T1000 (cell line): ENCODE measurements at places on chromosomes 6 and 20.

DNA sequence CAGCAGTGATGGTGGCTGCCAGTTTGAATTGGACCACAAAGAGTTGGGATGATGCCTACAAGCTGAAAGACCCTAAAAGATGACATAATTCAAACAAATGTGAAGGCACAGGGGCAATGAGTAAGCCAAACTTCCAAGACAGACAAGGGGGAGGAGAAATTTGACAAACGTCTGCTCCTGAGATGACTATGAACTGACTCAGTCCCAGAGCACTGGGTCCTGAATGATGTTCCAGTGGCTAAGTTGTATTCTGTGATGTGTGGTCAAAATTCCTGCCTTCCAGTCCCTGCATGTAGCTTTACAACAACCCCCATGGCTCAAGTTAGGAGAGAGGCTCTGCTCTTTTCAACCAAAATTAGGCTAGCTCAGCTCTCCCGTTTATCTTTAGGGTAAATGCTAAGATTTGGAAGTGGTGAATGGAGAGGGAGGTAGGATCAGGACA lies 86.1 kb upstream of the SIRPA start:
- DNase-seq: peak; percentile 29

DNA sequence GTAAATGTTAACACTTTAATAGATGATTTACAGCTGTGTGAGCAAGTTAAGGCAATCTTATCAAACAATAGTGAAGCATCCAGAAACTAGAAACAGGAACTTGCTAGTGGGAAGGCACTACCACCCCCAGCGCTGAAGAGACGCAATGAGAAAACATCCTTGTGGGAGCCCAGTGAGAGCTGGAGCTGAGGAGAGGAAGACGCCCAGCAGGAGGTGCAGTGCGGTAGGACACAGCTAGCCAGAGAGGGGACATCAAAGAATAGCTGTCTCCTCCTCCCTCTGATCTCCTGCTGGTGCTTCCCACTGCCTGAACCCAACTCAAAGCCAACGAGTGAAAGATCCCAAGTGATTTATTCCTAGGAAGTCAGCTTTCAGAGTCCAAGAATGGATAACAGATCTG lies 140.3 kb downstream of the COL12A1 start:
- DNase-seq: no peak

DNA sequence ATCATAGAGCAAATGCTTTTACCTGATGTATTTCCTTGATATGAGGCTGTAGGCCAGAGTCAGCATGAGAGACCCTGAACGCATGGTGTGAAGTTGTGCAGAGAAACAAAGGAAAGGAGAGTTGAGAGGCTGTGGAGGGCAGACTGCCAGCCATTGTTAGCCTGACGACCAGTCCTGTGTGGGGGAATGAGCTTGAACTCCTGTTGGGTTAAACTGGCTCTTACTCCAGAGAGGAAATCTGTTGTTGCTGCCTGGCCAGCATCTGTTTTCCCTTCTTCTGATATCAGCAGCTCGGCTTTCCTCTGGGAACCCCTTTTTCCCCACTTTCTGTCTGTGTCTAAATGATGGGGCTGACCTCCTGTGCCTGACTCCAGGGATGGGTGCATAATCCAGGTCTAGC lies 158.2 kb upstream of the ZFP64 start:
- DNase-seq: no peak

DNA sequence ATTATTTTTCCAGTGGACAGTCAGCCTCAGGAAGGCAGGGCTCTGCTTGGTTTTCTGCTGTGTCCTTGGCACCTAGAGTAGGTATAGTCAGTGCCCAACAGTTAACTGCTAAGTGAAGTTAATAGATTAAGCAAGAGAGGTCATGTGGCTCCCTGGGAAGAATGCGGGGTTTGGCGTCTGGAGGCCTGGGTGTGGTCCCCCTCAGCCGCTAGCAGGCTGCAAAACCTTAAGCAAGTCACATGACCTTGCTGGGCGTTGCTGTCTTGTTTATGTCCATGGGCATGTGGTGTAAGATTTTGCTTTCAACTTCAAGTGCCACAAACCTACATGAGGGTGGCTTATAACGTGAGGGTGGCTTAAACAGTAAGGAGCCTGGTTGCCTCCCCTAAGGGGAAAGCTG lies 75.5 kb upstream of the SCP2D1 start:
- DNase-seq: no peak

DNA sequence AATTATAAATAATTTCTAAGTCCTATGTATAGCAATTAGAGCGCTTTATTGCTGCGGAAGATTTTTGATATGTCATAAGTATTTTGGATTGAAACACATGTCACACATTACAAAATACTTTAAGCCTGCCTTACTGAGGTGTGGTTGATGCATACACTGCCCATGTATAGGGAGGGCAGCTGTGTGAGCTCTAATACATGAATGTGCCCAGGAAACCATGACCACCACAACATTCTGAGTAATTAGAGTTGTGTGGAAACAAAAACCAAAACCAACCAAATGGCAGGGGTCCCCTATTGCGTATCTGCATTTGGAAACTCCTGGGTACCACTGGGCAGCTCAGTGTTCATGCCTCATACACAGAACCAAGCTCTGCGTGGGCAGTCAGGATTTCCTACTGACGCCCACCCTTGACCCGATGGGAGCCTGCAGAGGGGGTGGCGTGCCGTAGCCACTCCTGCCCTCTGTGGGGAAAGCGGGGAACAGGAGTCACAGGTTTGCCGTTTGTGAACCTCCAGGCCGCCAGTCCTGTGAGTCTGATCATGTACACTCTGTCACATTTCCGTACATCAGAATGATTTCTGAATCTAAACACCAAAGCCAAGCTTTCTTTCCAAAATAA lies 50.9 kb upstream of the PDE10A start:
- DNase-seq: no peak

DNA sequence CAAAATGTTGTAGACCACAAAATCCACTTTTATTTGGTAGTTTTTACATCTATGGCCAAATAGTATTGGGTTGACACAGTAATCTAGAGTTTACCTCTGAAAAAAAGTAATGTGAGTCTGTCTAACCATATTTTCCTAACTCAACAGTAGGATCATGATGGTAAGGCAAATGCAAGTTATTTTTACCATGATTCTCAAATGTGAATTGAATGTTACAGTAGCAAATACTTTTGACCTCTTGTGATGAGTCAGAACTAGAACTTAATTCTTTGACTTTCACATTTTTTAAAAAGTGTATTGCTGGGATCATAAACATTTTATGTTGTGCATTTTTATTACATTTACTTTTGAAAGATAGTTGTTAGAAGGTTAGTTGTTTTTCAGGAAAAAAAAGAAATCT lies 22.0 kb downstream of the RNF146 start:
- DNase-seq: no peak

DNA sequence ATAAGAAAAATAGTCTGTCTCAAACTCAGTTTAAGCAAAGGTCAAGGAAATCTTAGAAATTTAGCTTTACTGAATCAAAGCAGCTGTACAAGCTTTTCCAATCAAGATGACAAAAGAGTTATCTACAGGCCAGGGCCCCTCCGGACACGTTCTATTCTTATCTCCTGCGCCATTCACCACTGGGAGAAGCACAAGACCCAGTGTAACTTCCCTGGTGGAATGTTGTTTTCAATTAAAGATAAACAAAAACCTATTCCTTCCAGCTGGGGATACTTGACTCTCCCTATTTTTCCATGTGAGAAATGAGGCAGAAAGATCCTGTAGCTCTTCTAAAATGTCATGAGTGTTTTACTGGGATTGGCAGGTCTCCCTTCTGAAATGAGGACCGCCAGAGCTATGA lies 123.3 kb downstream of the TBX18 start:
- no peak for DNase-seq

- no peak for DNase-seq
These were observed 96.9 kb downstream of the TBX18 start for GRCh38 chr6:84667252-84668213.
